ENCODE measurements at places on chromosomes 11 and 22. TPM values are rescaled to one million over a fixed set of nuclear protein-coding genes. Genes with fewer than 3 reads are reported as not detected.

The OR51B4 gene
- not detected for polyA plus RNA-seq

The SYT13 gene
- polyA plus RNA-seq: 30.9 TPM

The APLP2 gene
- polyA plus RNA-seq: 45.3 TPM

The STT3A gene
- polyA plus RNA-seq: 37.4 TPM

The SESN3 gene
- polyA plus RNA-seq: 1.6 TPM

The ASPHD2 gene
- 0.33 TPM for polyA plus RNA-seq

The TSSC4 gene
- polyA plus RNA-seq: 54.3 TPM

The RBFOX2 gene
- polyA plus RNA-seq: 12.9 TPM

The LRP4 gene
- polyA plus RNA-seq: 19.1 TPM

The LRRN4CL gene
- polyA plus RNA-seq: 0.23 TPM

The BTBD18 gene
- not detected for polyA plus RNA-seq

The SCN2B gene
- polyA plus RNA-seq: 0.05 TPM

The AGBL2 gene
- 4.3 TPM for polyA plus RNA-seq

The SLC22A25 gene
- polyA plus RNA-seq: not detected

The MS4A12 gene
- 0.15 TPM for polyA plus RNA-seq

The PEX26 gene
- 13.3 TPM for polyA plus RNA-seq

The CHRM1 gene
- polyA plus RNA-seq: 0.19 TPM

The ABCC8 gene
- 917 TPM for polyA plus RNA-seq

The ACTN3 gene
- 0.05 TPM for polyA plus RNA-seq

The C1QTNF4 gene
- polyA plus RNA-seq: 1.3 TPM

The LIN7C gene
- 8.6 TPM for polyA plus RNA-seq

The OR8A1 gene
- 0.02 TPM for polyA plus RNA-seq

The HINFP gene
- polyA plus RNA-seq: 21.3 TPM

The MISFA gene
- 1.2 TPM for polyA plus RNA-seq

The SLC2A11 gene
- 21.9 TPM for polyA plus RNA-seq

The MPPED2 gene
- 2.4 TPM for polyA plus RNA-seq

The STK33 gene
- polyA plus RNA-seq: 23.9 TPM

The MS4A4A gene
- polyA plus RNA-seq: 0.89 TPM

The MIOX gene
- polyA plus RNA-seq: 1.5 TPM

All from pancreas (tissue), 10 donors.